ENCODE measurements at places on chromosomes 4 and X.
A peak's percentile ranks its signal among the peaks of the same experiment; 100 is the strongest.

DNA sequence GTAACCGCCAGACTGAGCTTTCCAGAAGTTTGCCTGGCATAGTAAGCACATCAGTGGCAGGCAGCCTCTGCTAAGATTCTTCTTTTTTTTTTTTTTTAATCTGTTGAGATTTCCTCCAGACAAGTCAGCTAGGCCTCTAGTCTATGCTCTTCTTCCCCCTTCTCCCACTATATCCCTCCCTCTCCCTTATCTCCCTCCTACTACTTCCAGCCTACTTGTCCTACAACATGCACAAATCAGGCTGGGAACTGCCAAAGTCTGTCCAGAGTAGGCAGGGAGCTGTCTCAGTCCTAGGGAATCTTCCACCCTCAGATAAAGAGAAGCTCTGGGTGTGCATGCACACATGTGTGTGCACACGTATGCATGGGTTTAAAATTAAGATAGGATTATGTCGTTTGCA, 49.7 kb upstream of the ARMCX2 start:
- no peak for DNase-seq

GRCh38 chr4:8849266-8850073, 22.2 kb downstream of the HMX1 start:
- DNase-seq: no peak

- DNase-seq: no peak
Observed at GRCh38 chr4:80540785-80541469, 205.4 kb downstream of the CFAP299 start.

GRCh38 chr4:2363056-2363721, 55.3 kb downstream of the ZFYVE28 start:
- no peak for DNase-seq

GRCh38 chrX:27276751-27277150, 186.4 kb downstream of the PPP4R3C start:
- DNase-seq: no peak

- DNase-seq: no peak
Observed at GRCh38 chrX:141662781-141663180, 35.8 kb downstream of the SPANXD start.

GRCh38 chr4:183321079-183321478, 1.0 kb upstream of the CLDN22 start:
- DNase-seq: no peak

DNA sequence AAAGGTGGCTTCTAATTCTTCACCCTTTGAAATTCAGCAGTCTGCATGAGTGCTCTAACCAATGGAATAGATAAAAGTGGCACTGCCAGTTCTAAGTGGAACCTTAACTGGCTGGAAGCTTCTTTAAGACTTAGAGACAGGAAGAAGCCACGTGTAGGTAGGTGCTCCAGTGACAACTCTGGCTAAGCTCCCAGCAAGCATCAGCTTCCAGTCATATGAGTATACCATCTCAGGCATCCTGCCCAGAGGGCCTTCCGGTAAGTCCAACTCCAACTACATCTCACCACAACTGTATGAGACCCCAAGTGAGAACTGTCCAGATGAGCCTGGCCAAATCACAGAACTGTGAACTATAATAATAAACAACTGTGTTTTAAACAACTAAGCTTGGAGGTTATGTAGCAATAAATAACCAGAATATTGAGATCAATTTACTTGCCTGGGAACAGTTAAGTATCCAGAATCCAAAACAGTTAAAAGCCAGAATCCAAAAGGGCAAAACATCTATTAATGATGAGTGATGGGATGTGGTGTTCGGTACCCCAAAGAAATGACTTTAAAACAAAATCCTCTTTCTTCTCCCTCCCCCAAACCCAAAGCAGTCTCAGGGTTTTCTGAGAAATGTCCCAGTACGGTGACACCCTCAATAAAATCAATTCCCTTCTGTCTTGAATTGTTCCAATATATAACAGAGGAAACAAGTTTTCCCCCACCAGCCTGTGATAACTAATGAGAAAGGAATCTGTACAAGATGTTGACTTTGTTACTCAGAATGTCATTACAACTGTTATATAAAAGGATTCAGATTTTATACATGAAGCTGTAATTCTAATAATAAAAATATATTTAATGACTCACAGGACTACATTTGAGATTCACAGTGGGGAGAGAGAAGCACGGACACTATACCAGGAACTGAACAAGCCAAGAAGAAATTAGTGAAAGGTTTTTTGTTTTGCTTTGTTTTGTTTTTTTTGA, 4.2 kb downstream of the TSPAN5 start:
- DNase-seq: no peak

DNA sequence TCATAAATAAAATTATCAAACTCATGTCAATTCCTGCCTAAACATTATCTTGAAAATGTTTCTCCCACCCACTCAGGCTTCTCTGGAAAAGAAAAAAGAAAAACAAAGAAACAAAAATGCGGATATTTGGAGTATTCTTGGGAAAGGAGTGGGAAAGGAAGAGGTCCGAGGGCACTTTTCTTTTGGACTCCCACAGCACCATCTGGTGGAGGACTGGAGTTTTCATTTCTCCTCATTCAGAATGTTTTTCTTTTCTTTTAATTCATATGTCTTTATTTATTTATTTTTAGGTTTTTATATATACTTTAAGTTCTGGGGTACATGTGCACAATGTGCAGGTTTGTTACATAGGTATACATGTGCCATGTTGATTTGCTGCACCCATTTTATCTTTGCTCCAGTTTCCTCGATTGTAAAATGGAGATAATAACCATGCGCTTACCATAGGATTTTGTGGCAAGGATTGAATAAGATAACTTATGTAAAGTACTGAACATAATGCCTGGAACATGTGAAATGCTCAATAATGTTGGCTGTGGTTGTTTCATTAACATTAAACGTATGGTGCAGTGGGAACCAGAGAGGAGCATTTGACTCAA, 8.0 kb upstream of the KCNE5 start:
- no peak for DNase-seq

DNA sequence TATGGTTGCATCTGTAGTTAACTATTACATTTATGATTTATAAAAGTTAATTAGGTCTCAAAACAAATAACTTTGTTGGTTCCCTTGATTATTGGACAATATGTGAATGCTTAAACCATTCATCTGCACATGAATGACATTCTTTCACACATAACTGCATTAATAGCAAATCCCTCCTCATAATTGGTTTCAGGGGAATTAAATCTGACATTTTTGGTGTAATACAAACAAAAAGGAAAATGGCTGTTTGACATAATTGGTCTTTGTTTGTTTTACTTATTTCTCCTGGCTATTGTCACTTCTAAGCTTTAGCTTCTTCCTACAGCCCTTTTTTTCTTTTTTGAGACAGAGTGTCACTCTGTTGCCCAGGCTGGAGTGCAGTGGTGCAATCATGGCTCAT, 71.9 kb downstream of the TBC1D9 start:
- no peak for DNase-seq

DNA sequence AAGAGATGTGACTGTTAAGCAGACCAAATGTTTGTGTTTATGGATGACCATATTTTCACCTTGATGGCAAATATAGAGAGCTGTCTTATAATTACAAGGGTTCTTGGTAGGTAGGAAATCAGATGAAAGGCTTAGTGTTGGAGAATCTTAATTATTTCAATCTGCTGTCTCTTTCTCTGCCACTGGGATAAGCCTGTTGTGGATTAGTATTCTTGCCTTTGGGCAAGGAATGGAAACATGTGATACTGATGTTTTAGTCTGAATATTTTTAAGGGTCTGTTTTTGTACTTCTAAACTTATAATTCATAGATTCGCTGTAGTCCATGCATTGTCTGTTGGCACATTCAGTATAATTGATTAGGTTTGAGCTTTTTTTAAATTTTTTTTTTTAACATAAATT, 23.7 kb upstream of the NUDT6 start:
- no peak for DNase-seq

GRCh38 chr4:116638592-116638991, 446.8 kb downstream of the TRAM1L1 start:
- no peak for DNase-seq

- DNase-seq: no peak
Observed at GRCh38 chr4:128615197-128615596, 194.3 kb upstream of the JADE1 start.

DNA sequence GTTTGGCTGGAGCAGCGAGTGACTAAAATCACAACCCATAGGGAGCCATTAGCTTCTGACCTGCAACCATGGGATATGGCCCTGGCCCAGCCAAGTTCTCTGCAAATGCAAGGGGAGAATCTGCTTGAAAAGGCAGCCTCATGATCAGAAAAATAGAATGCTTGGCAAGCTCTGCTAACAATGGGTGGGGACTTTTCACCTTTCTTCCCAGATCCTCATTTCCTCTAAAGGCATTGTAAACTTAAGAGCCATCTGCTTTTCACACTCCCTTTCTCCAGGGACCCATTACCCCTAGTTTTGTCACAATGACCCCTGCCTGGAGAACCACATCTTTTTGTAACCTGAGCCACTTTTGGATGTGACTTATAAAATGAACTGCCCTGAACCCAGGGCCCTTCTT, 104.3 kb downstream of the PARM1 start:
- DNase-seq: no peak

- no peak for DNase-seq
Observed at GRCh38 chr4:39048311-39048710, 13.7 kb upstream of the KLHL5 start.

DNA sequence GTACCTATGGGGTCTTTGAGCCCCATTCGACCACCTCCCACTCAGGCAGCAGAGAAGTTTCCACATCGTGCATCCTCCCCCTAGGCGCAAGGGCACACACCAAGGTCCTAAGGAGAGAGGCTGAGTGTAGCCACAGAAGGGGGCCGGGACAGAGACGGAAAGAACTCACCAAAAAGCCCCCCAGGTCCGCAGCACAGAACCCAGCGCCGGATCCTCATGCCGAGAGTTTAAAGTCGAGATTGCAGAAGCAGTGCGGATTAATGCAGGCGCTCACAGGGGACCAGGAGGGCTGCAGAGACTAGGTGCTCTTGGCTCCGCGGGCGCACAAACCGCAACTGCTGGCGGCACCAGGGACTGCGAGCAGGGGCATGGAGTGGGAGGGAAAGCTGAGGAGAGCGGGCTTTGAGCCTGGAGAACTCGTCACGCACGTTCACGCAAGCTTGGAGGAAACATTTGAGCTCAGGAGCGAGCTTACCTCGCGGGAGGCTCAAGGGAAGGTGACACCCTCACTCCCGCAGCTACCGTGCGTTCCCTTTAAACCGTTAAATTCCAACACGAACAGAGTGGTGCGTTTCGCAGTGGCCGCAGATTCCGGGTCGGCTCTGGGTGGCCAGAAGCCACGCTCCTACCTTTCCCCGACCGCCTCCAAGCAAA, 8.5 kb downstream of the NKX3-2 start:
- peak; percentile 30 for DNase-seq
